PC-3 (cell line): ENCODE measurements at places on chromosomes 2 and 18.

GRCh38 chr2:133605011-133605765 lies 36.9 kb upstream of the NCKAP5 start:
- no peak for DNase-seq

- DNase-seq, result no peak
Measured at GRCh38 chr2:201735486-201735885, 37.0 kb upstream of the MPP4 start.

- no peak for DNase-seq
Measured at GRCh38 chr2:133040170-133040569, 370.2 kb upstream of the LYPD1 start.

- peak; percentile 27 for DNase-seq
Measured at GRCh38 chr2:187299122-187299906, 148.7 kb downstream of the CALCRL start.

DNA sequence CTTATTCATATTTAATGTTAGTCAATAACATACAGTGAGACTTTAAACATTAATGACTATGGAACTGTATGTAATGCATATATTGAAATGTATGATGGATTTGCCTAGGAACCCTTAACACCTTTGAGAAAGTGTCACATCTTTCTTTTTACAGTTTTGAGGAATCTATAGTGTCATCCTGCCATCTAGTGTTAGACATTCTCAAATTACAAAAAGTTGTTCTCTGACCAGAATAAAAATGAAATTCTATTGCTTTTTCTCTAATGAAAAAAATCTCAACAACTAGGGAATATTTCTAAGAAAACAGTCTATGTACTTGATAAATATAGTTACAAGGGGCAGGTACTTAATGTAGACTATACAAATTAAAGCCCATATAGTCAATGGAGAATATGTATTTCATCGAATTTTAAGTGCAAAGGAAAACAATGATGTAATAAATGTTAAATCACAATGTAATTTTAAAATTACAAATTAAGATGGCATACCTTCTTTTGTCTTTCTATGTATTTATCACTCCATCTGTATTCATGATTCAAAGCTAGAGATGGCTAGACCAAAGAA lies 5.1 kb upstream of the CALCRL start:
- peak; percentile 50 for DNase-seq

DNA sequence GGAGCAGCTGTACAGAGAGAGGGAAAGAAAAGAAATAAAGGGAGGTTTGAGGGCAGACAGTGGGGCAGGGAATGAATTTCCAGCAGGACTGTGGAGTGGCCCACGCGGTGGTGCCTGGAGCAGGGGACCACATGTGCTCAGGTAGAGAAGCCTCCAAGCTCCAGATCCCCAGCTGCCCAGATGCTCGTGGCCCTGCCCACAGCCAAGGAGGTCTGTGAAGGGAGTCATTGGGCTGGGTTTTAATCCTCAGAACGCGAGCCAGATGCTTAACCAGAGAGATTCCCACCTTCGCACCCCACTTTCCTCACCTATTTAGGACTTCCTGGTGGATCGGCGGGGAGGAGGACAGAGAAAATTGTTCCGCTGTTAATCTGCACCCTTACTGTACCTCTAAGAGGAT lies 369.4 kb downstream of the PARD3B start:
- no peak for DNase-seq

- DNase-seq, result no peak
Measured at GRCh38 chr18:37956902-37957301, 391.3 kb upstream of the CELF4 start.

DNA sequence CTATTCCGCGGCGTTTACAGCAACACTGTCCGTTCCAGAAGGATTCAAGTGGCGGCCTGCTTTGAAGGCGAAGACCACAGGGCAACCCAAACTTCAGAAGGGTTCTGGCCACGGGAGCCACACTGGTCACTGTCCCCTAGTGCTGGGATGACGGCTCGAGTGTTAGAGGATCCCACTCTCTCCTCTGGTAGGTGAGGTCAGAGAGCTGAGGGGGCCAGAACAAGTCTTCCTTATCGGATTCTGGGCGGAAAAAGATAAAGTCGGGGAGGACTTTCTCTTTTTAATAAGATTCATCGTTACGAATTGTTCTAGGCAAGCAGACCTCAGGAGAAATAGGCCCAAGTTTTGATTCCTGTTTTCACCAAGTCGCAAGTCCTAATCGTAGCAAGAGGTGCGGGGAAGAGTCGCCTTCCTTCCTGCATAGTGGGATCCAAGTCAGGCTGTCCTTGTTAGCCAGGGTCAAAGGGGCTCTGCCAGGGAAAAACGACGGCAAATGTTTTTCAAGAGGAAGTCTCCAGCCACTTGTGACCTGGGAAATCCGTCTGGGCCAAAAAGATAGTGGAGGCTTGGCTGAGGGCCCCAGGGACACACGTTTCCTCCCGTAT lies 864 bp upstream of the MYL12A start:
- peak; percentile 32 for DNase-seq

- no peak for DNase-seq
Measured at GRCh38 chr2:65527451-65528240, 95.2 kb upstream of the SPRED2 start.

- peak; percentile 83 for DNase-seq
Measured at GRCh38 chr2:36650031-36650829, 46.3 kb upstream of the VIT start.

- peak; percentile 35 for DNase-seq
Measured at GRCh38 chr2:20604951-20605381, 45.9 kb downstream of the HS1BP3 start.

DNA sequence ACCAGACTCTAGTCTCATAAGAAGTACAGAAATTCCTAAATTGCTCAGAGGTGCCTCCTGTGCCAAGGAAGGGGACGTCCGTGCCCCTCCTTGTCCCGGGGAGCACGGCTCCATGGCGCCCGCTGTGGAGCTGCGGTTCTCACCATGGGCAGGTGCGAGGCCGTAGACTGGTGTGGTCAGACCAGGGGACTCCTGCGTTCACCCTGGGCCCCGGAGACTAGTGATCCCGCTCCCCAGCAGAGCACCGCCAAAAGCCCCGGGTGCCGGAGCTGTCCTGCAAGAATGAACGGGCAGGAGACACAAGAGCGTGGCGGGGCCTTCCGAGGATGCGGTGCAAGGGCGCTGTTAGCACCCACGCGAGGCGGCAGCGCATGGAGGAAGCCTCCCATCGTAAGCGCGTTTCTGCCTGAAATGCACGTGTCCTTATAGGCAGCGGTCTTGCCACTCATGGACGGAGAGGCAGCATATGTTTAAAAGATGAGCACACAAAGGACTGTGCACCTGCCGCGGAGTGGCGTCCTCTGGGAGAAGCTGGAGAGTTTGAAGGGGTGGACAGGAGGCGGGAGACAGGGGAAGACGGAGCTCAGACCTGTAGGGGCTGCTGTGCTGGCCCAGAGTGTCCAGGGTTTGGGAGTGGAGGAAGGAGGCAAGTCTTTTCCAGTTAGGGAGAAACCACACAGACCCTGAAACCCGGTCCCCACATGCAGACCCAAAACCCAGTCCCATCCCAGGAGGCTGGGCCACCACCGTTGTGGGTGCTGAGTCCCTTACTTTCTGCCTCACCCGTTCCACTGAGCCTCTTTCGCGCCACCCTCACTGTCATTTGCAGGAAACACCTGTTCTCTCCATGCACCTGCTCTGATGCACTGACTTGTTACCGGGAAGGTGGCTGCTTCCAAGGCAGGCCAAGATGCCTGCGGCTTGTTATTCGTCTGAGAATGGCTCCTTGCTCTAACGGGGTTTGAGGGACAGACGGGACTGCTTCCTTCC lies 7.5 kb upstream of the KCNG2 start:
- DNase-seq, result no peak

GRCh38 chr2:12173271-12173942 lies 427.0 kb downstream of the LPIN1 start:
- DNase-seq, result peak; percentile 33

- DNase-seq, result no peak
Measured at GRCh38 chr18:45328811-45329210, 286.5 kb upstream of the SLC14A2 start.

- DNase-seq, result no peak
Measured at GRCh38 chr18:199214-199613, 40.9 kb downstream of the USP14 start.

DNA sequence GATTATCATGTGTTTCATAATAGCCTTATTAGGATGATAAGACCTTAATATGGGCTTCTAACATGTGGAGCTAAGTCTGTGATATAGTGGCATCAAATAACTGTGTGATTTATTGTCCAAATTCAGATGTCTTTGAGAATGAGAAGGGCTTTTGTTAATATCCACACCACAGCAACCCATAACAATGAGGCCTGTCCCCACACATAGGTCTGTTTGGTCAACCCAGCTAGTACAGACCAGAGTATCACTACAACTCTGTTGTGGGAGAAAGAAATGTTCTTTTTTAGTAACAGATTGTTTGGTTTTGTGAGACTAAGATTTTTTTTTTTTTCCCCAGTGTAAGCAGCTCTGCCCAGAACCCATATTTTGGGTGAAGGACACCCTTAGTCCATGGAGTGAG lies 439.2 kb downstream of the PIK3C3 start:
- no peak for DNase-seq

DNA sequence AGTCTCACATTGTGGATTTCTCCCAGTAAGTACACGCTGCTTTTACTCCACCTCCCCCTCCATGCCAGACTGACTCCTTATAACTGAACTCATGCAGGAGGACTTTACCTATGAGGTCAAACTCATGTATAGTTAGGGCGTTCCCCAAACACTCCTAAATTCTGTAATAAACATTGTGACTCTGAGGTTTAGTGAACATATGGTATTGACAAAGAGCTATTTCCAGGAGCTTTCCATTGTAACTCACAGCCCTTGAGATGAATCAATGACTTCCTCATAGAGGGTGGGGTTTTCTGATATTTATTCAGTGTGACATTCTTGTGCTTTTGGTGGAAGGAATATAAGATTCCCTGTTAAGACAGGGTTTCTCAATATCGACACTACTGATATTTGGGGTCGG lies 337.4 kb upstream of the SLC14A2 start:
- DNase-seq, result peak; percentile 22

DNA sequence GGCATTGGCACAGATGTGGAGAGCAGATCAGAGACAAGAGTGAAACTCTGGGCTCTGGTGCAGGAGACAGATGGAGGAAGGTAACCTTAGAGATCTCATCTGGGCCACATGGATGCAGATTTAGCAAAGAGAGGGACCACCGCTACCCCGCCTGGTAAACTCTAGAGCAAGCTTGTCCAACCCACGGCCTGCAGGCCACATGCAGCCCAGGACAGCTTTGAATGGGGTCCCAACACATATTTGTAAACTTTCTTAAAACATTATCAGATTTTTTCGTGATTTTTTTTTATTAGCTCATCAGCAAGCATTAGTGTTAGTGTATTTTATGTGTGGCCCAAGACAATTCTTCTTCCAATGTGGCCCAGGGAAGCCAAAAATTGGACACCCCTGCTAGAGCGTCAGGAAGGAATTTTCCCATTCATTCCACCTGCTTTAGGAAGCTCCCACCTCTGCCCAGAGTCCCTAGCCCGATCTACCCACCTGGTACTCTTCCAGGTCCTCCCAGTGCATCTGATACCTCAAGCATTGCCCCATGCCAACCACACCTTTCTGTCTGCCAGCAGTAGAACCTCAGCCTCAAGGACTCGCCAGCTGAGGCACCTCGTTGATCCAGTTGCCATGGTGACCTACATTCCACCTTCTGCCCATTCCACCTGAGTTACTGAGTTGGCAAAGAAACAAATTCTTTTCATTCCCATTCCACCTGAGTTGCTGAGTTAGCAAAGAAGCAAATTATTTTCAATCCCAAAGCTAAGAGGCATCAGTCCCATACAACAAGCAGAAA lies at the start of gene CIB4:
Gene CIB4, minus strand, starts transcription at position 586 of the 784 bp plus-strand sequence. Its CDS starts 52 bp downstream, at position 534.
- DNase-seq, result peak; percentile 75

- DNase-seq, result no peak
Measured at GRCh38 chr2:216388046-216388884, 16.0 kb upstream of the MARCHF4 start.

GRCh38 chr2:4412637-4413187 lies 709.3 kb downstream of the DCDC2C start:
- no peak for DNase-seq

GRCh38 chr2:19120941-19121750 lies 237.3 kb downstream of the OSR1 start:
- peak; percentile 96 for DNase-seq

GRCh38 chr2:186093174-186093573 lies 354.6 kb downstream of the FSIP2 start:
- no peak for DNase-seq

DNA sequence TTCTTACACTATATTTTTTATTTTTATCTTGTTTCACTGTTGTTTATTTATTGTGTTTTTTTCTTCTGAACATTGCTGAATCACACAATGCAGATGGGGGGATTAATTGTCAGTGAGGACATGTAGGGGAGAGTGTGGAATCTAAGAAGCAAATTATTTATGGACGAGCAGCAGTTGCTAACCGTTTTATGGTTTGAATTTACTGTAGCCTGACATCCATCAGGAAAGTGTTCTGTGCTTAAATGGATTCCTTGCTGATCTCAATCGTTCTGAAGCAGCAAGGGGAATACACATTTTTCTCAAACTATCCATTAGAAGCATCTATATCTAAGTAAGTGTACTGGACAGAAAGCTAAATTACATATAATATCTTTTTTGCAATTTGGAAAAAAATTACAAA lies 119.5 kb downstream of the CD8B2 start:
- no peak for DNase-seq

DNA sequence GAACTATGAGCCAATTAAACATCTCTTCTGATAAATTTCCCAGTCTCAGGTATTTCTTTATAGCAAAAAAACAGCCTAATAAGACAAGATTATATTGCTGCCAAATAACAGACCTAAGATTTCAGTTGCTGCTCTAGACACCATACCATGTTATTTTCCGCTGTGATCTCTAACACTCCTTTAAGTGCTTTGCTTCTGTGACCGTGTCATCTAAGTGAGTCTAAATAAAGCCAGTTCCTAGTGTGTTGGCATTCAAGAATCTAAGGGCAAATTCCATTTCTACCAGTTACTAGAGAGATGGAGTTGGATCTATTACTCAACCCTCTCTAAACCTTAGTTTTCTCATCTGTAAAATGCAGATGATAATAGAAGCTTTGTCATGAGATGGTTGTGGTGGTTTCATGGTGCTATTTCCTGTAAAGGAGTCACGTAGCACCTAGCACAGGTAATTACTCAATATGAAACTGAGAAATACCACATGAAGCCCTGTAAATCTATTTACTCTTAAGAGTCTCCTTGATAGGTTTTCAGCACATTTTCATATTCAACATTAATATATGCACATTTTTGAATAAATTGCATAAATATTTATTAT lies 40.5 kb downstream of the SPHKAP start:
- no peak for DNase-seq

DNA sequence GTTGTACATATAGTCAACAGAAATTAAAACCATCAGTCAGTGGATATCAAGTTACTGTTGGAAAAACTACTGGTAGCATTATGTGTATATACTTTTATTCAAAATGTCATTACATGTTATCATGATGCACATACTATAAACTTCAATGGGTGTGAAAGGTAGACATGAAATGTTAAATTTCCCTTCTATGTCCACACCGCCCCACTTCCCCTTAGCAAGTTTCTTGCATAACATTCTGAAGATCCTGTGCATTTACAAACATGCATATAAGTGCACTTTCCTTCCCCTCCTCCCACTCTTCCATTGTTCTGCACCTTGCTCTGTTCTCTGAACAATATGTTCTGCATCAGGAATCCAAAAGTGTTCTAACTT lies 16.6 kb upstream of the HK2 start:
- DNase-seq, result no peak

- peak; percentile 54 for DNase-seq
Measured at GRCh38 chr2:168246483-168247340, 683 bp downstream of the STK39 start.

- DNase-seq, result peak; percentile 29
Measured at GRCh38 chr2:138321458-138321857, 180.1 kb upstream of the SPOPL start.
